ENCODE measurements at places on chromosomes 6 and 20.

GRCh38 chr6:13767121-13767808 lies 47.1 kb downstream of the MCUR1 start:
- no peak for DNase-seq

DNA sequence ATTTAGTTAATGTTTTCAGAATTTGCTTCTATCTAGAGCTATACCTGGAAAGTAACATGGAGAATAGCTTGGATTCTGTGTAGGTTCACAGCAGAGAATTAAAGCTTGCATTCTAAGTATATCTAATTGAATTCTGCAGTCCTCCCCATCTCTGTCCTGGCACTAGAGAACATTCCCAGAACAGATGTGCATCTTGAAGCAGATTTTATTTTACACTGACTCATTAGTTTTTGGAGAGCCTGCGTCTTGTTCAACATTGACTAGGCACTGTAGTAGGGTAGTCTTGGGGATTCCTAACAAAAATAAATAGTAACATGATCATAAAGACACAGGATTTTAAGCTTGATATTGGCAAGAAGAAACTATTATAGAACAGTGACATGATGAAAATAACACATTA lies 36.2 kb upstream of the BAG2 start:
- no peak for DNase-seq

GRCh38 chr20:7758406-7758805 lies 181.9 kb downstream of the HAO1 start:
- no peak for DNase-seq

DNA sequence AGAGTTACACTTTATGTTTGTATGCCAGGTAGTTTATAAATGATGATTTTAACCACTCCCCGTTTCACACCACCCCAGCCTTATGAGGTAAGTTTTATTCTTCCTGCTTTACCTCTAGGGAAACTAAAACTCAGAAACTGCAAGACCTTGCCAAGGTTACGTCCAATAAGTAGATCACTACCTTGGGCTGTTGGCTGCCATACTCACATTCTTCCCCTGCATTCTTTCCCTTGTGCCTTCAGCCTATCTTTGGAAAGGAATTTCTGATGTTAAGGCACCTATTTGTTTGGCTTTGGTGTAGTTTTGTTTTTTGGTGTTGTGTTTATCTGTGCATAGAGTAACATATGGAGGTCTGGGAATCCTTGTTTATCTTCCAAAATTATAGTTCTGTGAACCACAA lies 122.1 kb downstream of the UST start:
- no peak for DNase-seq

DNA sequence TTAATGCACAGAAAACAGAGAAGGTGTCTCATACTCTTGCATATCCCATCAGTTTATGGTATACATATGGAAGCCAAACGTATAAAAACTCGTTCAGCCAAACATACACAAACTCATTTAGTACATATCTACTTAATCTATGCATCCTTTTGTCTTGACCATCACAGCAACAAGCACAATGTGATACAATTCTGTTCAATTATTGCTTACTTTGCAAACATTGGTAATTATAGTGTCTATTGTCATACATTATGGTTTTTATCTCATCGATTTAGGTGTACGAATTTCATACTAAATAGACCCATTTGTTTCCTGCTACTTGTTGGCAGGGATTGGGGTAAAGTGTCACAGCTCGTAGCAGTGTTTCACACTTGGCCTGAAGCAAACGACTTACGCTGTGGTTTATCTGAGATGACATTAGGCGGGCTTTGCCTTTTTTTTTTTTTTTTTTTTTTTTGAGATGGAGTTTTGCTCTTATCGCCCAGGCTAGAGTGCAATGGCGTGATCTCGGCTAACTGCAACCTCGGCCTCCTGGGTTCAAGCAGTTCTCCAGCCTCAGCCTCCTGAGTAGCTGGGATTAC lies 425.9 kb upstream of the JARID2 start:
- DNase-seq = no peak

- no peak for DNase-seq
Measured at GRCh38 chr20:1909097-1909496, 13.9 kb downstream of the SIRPA start.

- DNase-seq = no peak
Measured at GRCh38 chr6:128738112-128738511, 144.8 kb upstream of the LAMA2 start.

DNA sequence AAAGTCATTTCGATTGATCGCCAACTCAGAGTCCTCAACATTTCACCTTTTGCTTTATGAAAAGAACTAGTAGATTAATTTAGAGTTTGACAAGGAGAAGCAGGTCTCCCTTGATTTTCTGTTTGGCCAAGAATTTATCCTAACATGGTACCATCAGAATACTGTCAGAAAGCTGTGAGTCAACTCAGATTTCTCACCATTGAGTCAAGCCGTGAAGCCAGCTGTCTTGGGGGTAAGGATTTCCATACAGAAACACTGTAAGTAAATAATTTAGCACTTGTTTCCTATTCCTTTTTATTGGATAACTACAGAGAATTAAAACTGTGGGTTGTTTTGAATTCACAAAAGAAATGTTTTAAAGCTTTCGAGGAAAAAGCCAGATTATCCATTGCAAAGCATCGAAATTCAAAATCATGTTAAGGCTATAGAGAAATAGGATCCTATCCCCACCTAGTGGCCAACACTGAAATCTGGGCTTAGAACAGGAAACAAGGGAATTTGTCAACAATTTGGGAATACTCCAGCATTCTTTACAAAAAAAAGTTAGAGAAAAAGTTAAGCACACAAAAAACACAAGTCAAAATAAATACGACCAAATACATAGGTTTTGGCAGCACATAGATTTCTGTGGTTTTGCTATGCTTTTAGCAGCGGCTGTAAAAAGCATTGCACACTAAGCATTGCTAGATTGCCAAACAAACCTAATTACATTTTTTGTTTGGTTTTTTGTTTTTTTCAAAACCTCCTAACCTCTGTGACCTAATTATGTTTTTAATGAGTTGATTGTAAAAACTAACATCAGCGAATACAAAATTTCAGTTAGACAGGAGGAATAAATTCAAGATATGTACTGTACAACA lies 44.2 kb downstream of the COL11A2 start:
- DNase-seq = no peak

- DNase-seq = no peak
Measured at GRCh38 chr20:45500022-45500421, 15.4 kb downstream of the SPINT3 start.

DNA sequence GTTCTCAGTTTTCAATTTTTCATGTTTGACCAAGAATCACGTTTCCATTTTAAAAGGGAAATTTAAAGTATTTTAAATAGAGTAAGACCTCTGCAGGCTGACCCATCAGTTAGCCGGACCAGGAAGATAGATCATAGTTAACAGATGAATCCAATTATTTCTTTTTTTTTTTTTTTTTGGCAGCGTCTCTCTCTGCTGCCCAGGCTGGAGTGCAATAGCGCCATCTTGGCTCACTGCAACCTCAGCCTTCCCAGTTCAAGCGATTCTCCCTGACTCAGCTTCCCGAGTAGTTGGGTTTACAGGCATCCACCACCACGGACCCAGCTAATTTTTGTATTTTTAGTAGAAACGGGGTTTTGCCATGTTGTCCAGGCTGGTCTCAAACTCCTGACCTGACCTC lies 256.7 kb upstream of the CNR1 start:
- no peak for DNase-seq

DNA sequence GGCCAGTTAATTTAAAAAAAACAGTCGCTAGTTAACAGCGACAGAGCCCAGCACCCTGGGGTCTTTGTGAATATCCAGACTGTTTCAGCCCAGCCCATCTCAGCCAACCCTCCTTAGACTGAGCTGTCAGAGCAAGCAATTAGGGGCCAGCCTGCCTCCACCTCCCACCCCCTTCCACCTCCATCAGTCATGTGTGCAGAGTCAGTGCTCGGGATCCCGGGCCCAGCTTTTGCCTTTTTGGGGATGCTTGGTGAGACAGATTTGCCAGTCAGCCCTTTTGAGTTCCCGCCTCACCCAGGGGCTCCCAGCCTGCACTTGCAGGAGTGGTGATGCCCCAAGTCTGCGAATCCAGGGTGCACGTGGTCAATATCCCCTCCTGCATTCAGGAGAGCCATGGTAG lies 6.5 kb upstream of the FAM83D start:
- DNase-seq = no peak

DNA sequence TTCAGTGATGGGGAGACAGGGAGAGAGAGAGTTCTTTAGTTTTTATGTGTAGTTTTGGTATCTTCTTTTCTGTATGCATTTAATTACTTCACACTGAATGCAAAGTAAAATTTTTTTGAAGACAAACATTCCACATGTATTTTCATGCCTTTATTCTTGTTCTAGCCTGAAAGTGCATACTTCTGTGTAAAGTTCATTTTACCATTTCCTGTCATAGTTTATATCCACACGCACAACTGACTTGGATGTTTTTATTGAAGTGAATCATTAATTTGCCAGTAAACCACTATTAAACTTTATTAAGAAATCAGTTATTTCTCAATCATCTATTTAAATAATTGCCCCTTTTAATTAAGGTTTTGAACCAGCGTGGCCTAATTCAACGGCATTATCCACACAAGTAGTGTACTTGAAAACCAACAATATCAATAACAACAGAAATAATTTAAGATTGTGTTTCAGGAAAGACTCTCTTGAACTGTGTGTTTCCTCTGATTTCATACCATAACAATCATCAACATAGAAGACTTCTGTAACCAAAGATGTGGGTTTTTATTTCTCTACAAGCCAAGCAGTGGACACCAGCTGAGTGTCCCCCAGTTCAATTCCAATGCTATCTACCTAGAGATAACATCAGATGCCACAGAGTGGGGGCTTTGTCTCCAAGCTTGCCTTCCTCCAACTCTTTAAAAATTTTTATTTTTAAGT lies 512.7 kb upstream of the JAG1 start:
- no peak for DNase-seq

DNA sequence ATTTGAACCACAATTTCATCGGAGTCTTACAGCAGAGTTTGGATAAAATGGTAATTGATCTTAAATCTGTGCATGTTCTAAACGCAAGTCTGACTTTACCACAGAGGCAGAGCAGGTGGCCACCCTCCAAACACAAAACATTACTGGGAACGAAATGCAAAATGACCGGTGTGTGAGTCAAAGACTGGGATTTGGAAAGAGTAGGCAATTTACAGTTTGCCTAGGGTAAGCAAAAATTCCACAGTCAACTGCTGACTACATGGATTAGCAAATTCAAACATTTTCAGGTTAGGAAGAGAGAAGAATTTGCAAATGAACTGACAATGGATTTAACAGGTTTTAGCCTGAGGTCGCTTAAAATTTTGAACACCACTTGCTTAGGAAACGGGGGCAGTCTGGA lies 444.4 kb downstream of the HDGFL1 start:
- no peak for DNase-seq

All from activated naive CD4-positive, alpha-beta T cell treated with anti-CD3 and anti-CD28 coated beads, Interleukin-2, amount 50 U/mL, for 72 hours (primary cell).